ENCODE measurements at places on chromosomes 13 and 19. TPM values are rescaled to one million over a fixed set of nuclear protein-coding genes. Genes with fewer than 3 reads are reported as not detected.

SIRT2 gene
- polyA plus RNA-seq = 60.9 TPM

APLP1 gene
- polyA plus RNA-seq = 32.7 TPM

PNMA8C gene
- polyA plus RNA-seq = 1.2 TPM

CRB3 gene
- polyA plus RNA-seq = 41.7 TPM

ALKBH6 gene
- polyA plus RNA-seq = 13.8 TPM

MICOS13 gene
- polyA plus RNA-seq = 48.0 TPM

CEACAM3 gene
- 0.36 TPM for polyA plus RNA-seq

KIR2DL1 gene
- polyA plus RNA-seq = 0.27 TPM

LENG9 gene
- polyA plus RNA-seq = 9.2 TPM

LRRC4B gene
- polyA plus RNA-seq = 6.9 TPM

CEACAM1 gene
- 82.0 TPM for polyA plus RNA-seq

ALOX5AP gene
- 7.0 TPM for polyA plus RNA-seq

CPB2 gene
- 0.10 TPM for polyA plus RNA-seq

ADGRE2 gene
- 1.2 TPM for polyA plus RNA-seq

OXGR1 gene
- 0.88 TPM for polyA plus RNA-seq

ZNF440 gene
- 22.9 TPM for polyA plus RNA-seq

MBOAT7 gene
- polyA plus RNA-seq = 97.9 TPM

KLK3 gene
- 0.90 TPM for polyA plus RNA-seq

DENND1C gene
- polyA plus RNA-seq = 40.4 TPM

OR7G2 gene
- polyA plus RNA-seq = not detected

SMIM44 gene
- 1.6 TPM for polyA plus RNA-seq

ZNF229 gene
- polyA plus RNA-seq = 9.2 TPM

UPK1A gene
- polyA plus RNA-seq = 0.04 TPM

CDX2 gene
- 132 TPM for polyA plus RNA-seq

KLF1 gene
- polyA plus RNA-seq = 0.79 TPM

ICAM3 gene
- polyA plus RNA-seq = 5.3 TPM

GIPR gene
- 8.1 TPM for polyA plus RNA-seq

ZNF414 gene
- 21.6 TPM for polyA plus RNA-seq

C1QTNF9B gene
- polyA plus RNA-seq = 0.36 TPM

ZNF221 gene
- 3.5 TPM for polyA plus RNA-seq

ZNF285 gene
- polyA plus RNA-seq = 5.6 TPM

PCDH17 gene
- polyA plus RNA-seq = 8.4 TPM

SERPINE3 gene
- 0.66 TPM for polyA plus RNA-seq

RETN gene
- polyA plus RNA-seq = 1.1 TPM

EDNRB gene
- 82.1 TPM for polyA plus RNA-seq

LRFN3 gene
- 10.7 TPM for polyA plus RNA-seq

FCGBP gene
- 609 TPM for polyA plus RNA-seq

HSD11B1L gene
- 5.7 TPM for polyA plus RNA-seq

BCKDHA gene
- 16.3 TPM for polyA plus RNA-seq

COG6 gene
- 27.7 TPM for polyA plus RNA-seq

ZNF415 gene
- 38.0 TPM for polyA plus RNA-seq

Measured in large intestine (tissue), 12 donors.